ENCODE measurements at places on chromosomes 16 and 17.

DNA sequence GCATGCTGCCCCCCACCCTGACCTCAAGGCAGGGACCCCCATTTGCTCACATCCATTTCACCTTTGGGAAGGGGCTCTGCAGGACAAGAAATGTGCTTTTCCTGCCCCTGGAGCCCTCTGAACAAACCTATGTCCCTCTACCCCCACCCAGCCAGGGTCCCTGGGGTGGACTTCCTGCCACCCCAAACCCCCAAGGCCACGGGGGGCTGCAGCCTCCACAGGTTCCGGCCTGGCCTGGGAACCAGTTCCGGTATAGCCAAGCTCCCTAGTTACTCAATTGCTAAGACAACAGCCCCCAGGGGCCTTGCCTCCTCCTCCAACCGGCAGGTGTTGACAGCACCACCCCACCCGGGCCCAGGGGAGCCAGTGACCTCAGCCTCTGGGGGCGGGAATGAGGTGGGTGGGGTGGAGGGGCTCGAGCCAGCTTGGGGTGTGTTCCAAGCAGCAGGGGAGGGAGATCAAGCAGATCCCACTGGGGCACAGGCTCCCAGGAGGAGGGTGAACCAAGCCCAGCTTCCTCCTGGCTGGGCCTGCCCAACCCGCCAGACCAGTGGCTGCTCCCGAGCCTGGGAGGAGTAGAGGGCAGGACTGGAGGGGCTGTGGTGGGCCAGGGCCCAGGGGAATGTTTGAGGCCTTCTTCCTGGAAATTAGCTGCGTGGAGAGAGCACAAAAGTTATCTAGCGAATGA, 6.6 kb downstream of the PNMT start:
- DNase-seq: peak; percentile 88

DNA sequence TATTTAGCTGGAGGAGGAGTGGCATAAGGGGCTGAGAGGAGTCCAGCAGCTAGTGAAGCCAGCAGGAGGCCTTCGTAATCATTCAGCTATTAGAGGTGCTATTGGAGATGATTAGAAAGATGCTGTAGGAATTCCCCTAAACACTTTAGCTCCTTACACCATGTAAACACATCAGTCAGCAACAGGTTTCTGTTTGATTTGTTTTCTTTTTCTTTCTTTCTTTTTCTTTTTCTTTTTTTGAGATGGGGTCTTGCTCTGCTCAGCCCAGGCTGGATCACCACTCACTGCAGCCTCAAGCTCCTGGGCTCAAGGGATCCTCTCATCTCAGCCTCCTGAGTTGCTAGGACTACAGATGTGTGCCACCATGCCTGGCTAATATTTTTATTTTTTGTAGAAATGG, 10.6 kb upstream of the SEPHS2 start:
- no peak for DNase-seq

- no peak for DNase-seq
Observed at GRCh38 chr16:50282955-50283631, 16.7 kb downstream of the ADCY7 start.

- DNase-seq: no peak
Observed at GRCh38 chr16:19295393-19295792, 9.9 kb downstream of the CLEC19A start.

- DNase-seq: no peak
Observed at GRCh38 chr17:37446027-37446426, 39.3 kb downstream of the TADA2A start.

- peak; percentile 53 for DNase-seq
Observed at GRCh38 chr17:35795007-35795870, at the start of gene MMP28. Gene MMP28 (minus strand): TSS chr17:35795641. CDS start chr17:35795377, 264 bp downstream.

- DNase-seq: peak; percentile 40
Observed at GRCh38 chr17:75289832-75290337, 652 bp upstream of the SLC25A19 start.

DNA sequence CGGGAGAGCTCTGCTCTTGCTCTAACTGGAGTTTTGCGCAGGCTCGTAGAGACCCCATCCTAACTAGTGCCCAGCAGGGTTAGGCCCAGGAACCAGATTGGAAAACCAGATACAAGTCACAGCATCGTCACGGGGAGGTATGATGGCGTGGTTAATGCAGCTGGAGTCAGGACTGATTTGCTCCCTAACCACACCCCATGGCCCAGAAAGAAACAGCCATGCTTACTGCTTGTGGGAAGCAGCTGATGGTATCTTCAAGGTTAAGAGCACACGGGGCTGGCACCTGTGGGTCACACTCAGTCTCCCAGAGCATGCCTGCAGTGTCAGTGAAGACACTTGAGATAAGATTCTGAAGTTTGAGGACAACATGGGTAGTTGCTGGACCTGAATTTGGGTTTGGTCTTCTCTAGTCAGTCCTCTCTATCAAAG, 60.2 kb downstream of the WIPI1 start:
- no peak for DNase-seq

DNA sequence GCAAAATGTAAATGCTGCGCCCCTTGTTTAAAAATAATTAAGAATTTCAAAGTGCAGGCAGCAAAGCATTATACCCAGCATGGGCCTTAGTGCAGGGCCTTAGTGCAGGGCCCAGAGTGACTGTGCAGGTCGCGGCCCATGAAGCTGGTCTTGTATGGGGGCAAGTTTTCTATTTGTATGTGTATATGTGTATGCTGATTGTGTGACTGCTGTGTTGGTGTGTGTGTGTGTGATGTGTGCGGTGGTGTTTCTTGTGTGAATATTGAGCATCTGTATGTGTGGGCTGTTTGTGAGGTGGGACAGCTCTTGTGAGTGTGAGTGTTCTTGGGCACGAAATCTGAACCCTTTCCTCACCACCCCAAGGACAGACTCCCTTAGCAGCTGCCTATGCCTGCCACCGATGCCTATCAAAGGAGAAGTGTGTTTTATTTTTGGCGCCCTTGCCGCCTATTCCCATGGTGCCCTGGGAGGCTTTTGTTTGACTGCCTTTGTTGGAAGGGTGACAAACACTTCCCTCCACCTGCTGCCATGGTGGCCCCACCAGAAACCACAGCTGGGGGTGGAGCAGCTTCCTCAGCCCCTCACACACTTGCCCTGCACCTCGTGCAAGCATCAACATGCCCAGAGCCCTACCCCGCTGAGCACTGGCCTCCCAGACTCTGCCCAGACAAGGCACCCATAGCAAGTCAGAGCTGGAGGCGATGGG, 18.0 kb downstream of the CCR7 start:
- peak; percentile 17 for DNase-seq

- DNase-seq: peak; percentile 55
Observed at GRCh38 chr16:89922477-89922883, 662 bp upstream of the TUBB3 start.

DNA sequence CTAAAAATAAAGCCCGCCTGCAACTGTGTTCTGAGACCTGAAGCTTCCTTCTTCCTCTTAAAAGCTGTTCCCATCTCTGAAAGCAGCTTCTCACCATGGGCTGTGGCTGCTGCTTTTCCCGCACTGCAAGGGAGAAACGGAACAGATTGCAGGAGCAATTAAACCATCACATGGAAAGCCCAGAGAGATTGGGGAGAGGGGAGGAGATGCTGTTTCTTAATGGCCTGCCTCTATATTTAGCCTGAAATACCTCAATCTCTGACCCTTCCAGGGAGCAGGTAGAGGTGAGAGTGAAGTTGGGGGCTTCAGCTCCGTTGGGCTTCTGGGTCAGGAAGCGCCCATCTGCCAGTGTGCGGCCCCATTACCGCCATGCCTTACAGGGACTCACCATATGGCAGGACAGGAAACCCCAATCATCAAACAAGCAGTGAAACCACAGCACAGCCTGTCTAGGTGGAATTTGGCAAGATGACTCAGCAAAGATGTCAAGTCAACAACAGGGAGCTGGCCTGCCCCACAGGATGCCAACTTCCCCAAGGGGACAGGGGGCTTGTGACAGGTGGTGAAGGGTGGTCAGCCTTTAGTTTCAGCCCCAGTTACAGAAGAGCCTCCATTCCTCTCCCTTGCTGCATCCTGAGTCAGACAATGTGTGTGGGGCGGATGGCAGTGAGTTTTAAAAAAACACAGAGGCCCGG, 286.6 kb upstream of the CCL2 start:
- DNase-seq: no peak

- DNase-seq: no peak
Observed at GRCh38 chr17:75301502-75302206, 12.4 kb upstream of the SLC25A19 start.

GRCh38 chr16:81863630-81864352, 84.7 kb downstream of the PLCG2 start:
- DNase-seq: no peak

DNA sequence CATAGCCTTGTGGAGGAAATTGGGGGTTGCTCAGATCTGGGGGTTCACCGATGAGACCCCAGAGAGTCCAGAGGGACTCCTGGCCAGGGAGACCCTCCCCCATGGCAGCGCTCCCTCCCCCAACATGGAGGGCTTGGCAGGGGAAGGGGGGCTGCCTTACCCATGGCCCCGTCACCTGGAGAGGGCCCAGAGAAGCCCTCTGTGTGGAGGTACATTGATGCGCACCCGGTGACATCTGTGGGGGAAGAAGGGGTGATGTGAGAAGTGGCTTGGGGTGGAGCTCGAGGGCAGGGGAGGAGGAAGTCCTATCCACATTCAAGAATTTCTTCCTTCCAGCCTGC, 16.2 kb downstream of the ETV4 start:
- DNase-seq: no peak

DNA sequence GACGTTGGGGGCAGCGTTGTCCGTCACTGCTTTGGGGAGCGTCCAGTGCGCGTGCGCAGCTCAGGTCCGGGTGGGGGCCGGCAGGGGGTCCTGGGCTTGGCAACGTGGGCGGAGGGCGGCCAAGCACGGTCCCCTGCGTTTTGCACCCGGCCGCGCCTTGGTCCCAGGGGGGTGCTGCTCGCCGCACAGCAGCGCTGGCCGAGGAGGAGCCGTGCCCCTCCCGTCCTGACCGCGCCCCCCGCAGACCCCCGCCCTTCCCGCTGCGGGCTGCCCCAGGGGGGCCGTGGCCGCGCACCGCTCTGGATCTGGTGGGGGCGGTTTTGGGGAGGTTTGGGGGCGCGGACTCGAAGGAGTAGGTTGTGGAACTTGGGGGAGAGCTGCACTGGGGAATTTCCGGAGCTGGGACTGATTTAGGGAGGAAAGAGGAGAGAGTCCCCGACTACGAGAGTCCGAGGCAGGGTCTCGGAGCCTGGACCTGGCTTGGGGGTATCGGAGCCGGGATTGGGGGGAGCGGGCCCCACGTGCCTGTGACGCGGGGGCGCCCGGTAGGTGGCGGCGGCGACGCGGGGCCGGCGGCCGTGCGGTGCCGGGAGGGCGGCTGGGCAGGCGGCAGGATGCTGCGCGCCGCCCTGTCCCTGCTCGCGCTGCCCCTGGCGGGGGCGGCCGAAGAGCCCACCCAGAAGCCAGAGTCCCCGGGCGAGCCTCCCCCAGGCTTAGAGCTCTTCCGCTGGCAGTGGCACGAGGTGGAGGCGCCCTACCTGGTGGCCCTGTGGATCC, at the start of gene SLC9A5:
TSS of gene SLC9A5 (plus strand) at position 579 of the 777 bp plus-strand sequence. CDS start at position 615, 36 bp downstream.
- no peak for DNase-seq

- DNase-seq: no peak
Observed at GRCh38 chr17:14737984-14738651, 437.2 kb downstream of the HS3ST3B1 start.

DNA sequence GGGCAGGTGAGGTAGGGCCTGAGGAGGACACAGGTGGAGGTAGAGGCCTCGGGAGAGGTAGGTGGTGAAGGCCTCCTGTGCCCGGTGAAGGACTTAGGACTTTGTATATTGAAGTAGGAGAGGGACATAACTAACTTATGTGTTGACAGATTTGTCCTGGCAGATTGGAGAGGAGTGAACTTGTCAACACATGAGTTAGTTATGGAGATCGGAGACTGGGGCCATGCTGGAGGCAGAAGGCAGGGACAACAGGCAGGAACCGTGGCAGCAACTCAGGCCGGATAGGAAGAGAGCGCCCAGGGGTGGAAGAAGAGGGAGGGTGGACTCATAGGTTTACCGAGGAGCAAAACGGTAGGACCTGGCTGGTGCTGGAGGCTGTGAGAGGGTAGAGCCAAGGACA, 18.4 kb downstream of the GLP2R start:
- DNase-seq: no peak

- no peak for DNase-seq
Observed at GRCh38 chr17:60422162-60422665, at the start of gene CHCT1. Gene CHCT1 (plus strand): TSS chr17:60422489. CDS start chr17:60422593, 104 bp downstream.

DNA sequence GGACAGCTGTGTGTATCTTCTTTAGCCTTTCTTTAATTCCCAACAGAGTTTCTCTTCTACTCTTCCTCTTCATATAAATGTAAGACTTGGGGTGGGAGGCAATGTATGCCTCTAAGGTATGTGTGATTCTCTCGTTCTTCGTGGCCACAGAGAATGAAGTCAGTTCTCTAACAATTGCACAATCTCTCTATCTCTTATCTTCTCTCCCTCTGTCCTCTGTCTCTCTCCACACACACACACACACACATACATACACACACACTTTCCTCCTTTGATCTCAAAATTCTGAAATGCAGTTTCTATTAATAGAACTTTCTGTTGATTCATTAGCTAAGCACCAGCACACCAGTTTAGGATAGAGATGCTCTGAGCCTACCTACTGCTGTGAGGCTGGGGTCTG, 615.7 kb upstream of the SALL1 start:
- DNase-seq: no peak

DNA sequence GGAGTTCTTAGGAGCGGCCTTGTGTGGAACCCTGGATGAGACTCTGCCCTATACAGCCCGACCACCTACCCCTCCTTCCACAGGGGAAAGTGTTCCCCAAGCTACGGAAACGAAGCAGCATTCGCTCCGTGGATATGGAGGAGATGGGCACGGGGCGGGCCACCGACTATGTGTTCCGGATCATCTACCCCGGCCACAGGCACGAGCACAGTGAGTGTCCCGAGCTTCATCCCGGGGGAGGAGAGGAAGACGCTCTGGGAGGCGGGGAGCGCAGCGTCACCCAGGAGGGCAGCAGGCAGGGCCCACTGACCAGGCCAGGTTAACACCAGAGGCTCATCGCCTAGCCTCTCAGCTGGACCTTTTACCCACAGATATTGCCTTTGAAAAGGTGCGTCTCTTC, 27.8 kb downstream of the SGSM2 start:
- DNase-seq: no peak

GRCh38 chr17:73119631-73120030, 27.1 kb upstream of the SLC39A11 start:
- no peak for DNase-seq

- DNase-seq: no peak
Observed at GRCh38 chr16:76756951-76757350, 434.0 kb upstream of the MON1B start.

DNA sequence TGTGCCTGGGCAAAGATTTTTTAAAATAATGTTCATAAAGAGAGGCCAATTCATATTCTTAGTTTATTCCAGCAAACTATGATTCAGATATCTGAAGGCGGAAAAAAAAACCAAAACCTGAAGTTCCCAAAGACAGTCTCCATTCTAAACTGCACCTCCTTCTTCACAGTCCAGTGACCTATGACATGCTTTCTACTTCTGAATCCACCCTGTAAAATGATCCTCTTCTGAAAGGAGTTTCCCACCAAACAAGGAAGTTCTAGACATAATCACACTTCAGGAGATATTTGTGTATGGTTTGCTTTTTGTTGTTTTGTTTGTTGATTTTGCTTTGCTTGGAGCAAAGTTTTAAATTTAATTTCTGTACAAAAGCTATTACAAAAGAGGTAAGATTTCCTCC, 12.9 kb upstream of the CHST4 start:
- DNase-seq: no peak
